ENCODE measurements at places on chromosomes 1 and 21.

- DNase-seq = no peak
Measured at GRCh38 chr1:172266528-172267174, 153.8 kb upstream of the C1orf105 start.

GRCh38 chr1:81542196-81542595, 258.5 kb upstream of the ADGRL2 start:
- DNase-seq = no peak

GRCh38 chr1:31811605-31812004, 4.2 kb downstream of the SPOCD1 start:
- no peak for DNase-seq

DNA sequence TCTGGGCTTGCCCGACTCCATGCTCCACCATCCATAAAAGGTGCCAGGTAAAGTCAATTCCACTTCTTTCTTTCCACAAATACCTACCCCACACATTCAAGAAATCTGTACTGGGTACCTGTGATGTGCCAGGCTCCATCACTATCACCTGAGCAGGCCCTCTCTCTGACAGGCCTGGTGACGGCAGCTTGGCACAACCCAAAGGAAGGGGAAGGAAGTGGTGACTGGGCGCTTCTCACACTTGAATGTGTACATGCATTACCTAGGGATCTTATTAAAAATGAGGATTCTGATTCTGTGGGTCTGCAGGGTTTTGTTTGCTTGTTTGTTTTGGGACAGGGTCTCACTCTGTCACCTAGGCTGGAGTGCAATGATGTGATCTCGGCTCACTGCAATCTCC, 7.5 kb downstream of the HTR1D start:
- DNase-seq = no peak

- no peak for DNase-seq
Measured at GRCh38 chr1:232486006-232486405, 143.9 kb downstream of the SIPA1L2 start.

DNA sequence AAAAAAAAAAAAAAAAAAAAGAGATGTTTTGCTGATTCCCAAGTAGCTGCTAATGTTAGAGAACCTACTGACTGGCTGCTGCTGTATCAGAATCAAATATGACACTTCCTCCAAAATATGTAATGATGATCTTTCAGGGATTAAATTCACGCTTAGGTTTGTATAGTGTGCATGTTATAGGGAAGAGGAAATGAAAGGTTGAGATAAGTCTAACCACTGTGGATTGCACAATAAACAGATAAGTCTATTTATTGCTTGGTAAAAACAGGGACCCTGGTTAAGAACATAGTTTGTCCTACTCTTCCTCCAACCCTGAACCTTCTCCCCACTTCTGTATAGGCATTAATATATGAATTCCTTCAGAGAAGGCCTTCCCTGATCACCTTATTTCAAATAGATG, 13.2 kb downstream of the RC3H1 start:
- DNase-seq = no peak

GRCh38 chr1:43302201-43302600, 1.4 kb downstream of the TIE1 start:
- no peak for DNase-seq

DNA sequence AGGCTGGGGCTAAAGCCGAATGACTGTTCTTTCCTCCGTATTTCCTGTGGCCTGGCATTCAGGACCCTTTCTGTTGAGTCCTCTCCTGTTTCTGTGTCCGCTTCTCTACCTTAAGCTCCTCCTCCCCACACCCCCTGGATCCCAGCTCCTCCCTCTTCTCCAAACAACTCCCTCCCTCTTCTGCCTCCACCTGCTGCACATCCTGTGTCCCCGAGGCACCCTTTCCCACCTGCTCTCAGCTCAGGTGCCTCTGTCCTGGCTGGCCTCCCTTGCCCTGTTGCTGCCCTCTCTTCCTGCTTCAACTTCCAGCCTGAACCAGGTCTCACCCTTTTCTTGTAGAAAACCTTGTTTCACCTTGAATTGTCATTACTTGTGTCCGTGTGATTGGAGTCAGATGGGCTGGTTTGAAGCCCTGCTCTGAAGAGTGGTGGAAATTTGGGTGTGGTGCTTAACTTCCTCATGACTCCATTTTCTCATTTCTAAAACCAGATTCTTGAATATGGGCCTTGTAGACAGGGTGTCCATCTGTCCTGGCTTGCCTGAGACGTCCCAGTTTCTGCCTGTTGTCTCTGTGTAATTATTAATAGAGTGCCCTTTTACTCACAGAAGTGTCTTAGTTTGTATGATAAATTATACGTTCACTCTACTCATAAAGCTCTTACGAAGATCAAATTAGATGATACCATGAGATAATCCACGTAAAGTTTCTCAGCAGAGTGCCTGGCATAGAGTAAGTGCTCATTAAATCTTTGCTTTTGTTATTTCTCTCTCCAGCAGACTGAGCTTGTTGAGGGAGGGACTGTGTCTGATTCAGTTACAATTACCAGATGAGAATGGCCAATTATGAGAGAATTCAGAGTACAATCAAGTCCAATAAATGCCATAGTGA, 58.9 kb upstream of the TRABD2B start:
- DNase-seq = no peak

Measured in CD4-positive, alpha-beta T cell (primary cell).